ENCODE measurements at places on chromosomes 1 and 21.
A peak's percentile ranks its signal among the peaks of the same experiment; 100 is the strongest.

DNA sequence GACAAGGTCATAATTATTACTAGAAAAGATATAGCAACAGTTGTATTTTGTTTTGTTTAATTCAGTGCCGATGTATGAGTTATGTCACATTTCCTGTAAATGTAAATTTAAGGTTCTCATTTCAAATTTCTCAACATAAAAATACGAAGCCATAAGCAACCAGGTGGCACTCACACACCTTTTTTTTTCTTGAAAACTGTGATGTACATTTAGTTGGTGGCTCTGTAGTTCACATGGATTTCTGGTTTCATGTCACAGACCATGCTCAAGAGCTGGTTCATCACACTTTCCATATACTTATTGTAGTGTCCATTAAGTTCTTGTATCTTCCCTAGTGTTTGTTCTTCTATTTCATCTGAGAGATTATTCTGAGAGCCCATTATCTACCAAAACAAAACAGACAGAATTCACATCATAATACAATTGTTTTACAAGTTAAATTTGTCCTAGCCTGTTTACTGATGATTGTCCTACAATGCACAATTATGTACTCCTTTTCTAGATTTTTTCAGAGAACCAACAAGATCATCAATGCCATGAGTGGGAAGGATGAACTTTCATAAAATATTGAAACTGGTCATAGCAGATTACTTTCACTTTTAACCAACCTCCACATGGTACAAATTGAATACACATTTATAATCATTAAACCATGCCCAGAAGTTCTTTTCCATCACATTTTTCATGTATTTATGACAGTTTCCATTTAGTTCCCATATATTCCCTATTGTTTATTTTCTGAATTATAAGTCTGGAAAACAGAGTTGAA, 17.1 kb downstream of the ATP6V1G3 start:
- DNase-seq: no peak

DNA sequence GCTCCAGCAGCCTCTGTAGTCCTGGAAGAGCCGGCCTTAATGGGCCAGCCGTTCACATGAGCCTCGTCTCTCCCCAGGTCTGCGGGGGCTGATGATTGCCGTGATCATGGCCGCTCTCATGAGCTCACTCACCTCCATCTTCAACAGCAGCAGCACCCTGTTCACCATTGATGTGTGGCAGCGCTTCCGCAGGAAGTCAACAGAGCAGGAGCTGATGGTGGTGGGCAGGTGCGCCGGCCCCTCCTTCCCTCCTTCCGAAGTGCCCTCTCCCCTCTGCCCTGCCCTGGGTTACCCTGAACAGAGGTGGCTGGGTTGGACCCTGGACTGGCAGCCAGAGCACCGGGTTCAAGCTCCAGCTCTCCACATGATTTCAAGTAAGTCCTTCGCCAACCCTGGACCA, 13.1 kb downstream of the SLC5A9 start:
- no peak for DNase-seq

GRCh38 chr1:168202941-168203654, 22.7 kb upstream of the SFT2D2 start:
- DNase-seq: no peak

GRCh38 chr1:181794332-181794731, 267.2 kb downstream of the ZNF648 start:
- no peak for DNase-seq

- no peak for DNase-seq
Observed at GRCh38 chr1:69195136-69195535, 372.6 kb upstream of the LRRC7 start.

DNA sequence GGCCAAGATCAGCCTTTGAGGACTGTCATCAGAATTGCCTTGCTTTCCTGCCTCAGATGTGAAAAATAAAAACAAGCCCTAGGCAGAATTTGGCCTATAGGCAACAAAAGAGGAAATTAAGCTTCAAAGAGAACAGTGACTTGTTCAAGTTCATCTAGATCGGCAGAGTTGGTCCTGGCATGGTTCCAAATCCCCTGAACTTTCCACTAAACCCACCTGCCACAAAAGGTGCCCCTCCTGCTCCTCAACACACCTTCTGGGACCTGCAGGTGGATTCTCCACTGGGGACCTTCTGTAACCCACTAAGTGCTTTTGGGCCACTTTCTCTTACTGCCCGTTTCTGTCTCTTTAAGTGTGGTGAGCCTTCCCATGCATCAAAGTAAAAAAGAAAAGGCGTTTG, 42.5 kb upstream of the LRRN2 start:
- DNase-seq: no peak

DNA sequence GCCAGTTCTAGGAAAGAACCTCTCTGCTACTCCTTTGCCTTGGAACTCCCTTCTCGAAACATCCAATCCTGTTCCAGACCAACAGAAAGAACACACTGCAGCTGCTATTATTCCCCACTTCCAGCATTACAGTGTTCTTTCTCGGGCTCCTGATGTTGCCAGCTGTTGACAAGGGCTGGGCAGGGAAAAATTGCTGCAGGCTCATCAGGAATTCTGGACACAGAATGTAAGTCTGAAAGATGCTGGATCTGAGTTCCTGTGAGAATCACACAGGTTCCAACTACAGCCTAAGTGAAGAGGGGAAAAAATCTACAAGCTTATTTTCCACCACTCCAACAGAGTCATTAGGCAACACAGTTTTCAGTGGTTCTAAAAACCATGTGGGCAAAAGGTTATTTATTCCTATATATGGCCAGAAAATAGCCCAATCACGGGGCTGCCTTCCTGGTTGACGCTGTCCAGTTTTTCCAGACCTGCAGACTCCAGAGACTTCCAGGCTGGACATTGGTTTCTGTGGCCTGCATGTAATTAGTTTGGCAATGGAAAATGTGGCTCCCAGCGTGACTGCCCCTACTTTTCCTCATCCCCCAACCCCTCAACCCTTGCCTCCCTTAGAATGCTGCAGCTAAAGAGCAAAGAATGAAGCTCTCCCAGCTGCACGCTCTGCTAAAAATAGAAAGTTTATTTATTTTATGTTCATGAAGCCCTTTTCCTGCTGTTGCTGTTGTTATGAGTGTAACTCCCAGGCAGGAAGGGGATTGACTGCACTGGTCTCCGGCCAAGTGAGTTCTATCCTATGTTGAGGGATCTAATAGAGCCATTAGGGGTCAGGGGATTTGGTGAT, 8.3 kb upstream of the KIAA0040 start:
- no peak for DNase-seq

- no peak for DNase-seq
Observed at GRCh38 chr1:219342836-219343235, 169.2 kb downstream of the LYPLAL1 start.

GRCh38 chr1:63318201-63318979, 4.0 kb upstream of the FOXD3 start:
- DNase-seq: no peak

DNA sequence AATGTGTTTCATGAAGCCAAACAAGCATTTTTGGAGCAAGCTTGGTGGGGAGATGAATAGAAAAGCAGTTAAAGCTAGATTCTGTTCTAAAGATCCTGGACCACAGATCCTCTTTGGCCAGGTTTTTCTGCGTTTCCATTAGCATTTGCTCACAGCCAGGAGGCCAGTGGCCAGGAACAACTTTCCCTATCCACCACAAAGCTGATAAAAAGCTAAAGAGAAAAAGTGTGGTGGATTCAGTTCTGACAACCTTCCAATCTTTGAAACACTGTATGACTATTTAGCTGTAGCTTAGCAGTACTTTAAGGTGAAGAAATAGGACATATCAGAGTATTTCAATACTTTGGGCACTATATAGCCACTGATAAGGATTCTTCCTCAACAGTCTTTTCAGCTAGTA, 3.0 kb upstream of the NEK7 start:
- DNase-seq: no peak

DNA sequence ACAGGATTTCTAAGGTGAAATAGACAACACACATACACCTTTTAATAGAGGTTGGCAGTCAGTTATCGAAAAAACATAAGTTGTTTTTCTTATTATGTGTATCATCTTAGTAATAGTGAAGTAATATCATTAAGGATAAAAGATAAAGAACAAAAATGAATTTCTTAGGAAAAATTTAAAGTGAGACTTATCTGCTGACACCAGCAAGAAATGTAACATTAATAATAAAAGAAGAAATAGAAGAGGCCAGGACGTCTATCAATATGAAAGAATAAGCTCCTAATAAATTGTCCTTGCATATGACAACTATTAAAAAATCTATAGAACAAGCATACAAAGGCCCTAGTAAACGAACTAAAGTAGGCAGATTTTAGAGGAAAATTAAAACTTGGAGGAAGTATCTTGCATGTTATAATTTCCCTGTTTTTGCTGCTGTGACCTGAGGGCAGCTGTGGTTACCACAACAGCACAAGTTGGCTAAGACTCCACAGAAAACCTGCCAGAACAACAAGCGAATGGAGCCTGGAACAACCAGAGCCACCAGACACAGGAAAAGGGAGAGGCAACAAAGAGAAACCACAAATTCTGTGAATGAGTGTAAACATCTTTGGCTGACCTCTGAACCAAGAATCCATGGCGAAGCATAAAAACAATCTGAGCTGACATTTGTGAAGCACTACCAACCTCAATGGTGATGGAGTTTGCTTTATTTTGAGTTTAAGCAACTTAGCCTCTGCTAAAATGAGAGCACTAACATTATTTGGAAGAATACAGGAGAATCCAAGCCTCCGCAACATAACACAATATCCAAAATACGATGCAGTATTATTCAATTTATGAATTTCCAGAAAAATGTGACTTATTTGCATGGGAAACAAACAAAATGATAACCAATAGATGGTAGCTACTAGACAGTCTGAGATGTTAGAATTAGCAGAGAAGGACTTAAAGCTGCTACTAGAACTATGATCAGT, 207.5 kb downstream of the KCNT2 start:
- no peak for DNase-seq

DNA sequence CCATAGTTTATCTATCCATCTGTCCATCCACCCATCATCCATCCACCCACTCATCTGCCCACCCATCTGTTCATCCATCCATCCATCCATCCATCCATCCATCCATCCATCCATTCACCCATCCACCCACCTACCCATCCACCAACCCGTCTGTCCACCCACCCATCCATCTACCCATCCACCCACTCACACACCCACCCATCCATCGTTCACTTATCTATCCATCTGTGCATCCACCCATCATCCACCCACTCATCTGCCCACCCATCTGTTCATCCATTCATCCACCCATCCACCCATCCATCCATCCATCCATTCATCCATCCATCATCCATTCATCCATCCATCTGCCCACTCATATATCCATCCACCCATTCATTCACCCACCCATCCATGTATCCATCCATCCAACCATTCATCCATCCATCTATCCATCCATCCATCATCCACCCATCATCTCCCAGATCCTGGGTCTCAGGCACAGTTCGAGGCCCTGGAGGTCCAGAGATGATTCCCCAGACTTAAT, 88.2 kb upstream of the WNT4 start:
- DNase-seq: no peak

GRCh38 chr1:109131800-109132199, 17.9 kb downstream of the ELAPOR1 start:
- no peak for DNase-seq

DNA sequence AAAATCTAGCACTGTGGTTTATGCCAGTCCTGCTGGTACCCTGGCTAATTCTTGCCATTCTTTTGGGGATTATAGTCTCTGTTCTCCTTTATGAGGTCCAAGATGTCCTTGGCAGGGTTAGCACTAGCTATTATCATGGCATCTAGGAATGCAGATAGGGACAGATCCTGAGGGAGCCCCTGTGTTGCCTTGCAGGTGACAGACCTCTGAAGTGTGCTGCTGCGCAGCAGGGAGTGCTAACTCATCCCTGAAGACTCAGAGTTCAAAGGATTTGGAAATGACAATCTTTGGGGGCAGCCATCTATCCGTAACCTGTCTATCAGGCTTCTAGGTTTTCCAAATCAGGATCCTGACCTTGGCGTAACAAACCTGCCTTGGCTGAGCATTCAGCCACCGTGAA, 16.3 kb downstream of the ZFYVE9 start:
- DNase-seq: no peak

DNA sequence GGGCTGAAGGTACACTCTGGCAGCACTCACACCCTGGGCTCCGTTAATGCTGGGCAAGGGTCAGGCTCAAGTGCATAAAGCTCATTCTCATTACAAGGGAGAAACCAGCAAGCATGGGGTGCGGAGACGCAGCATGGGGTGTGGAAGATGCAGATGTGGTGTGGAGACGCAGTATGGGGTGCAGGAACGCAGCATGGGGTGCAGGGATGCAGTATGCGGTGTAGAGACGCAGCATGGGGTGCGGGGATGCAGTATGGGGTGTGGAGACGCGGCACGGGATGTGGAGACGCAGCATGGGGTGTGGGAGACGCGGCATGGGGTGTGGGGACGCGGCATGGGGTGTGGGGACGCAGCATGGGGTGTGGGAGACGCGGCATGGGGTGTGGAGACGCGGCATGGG, 390.7 kb downstream of the NPHP4 start:
- no peak for DNase-seq

DNA sequence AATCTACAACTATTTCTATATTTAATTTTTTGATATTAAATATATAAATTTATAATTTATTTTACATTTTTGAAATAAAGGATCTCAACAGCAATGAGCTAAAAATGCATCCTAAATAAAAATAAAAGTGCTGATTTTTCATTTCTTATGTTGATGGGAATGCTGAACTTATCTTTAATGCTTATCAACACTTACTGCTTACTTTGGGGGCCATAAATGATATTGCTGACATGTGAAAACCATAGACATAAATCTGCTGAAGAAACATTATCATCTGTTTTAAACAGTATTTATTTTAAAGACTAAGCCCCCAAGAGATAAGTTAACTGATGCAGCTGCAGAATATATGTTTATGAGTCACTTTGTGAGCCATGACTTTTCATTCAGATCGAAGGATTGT, 594.1 kb upstream of the PKN2 start:
- DNase-seq: no peak

- no peak for DNase-seq
Observed at GRCh38 chr1:117089996-117090395, 29.9 kb downstream of the TTF2 start.

GRCh38 chr1:33231166-33231565, 25.1 kb upstream of the ZNF362 start:
- DNase-seq: no peak

DNA sequence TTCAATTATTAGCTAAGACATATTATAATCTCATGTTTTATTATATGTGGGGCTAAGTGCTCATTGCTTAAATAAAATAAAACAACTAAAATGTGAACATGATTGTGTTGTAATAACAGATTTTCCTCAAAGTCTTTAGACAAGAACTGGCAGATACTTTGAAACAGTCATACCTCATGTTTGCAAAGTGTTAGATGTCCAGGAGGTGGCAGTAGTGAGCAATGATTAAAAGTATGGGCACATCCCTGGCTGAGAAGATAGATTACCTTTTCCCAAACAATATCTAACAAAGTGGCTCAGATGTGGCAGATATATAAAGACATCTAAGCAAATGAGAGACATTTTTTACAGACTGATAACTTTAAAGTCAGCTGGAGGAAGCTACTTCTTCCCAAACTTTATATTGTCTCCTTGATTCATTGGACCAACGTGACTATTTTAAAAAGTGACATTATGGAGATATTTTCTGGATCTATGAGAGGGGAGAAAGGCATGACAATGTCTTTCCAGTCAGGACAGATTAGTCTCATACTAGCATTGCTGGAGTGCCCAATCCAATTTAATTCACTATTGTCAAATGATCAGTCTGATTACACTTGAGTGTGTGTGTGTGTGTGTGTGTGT, 269.8 kb downstream of the S1PR1 start:
- peak; percentile 7 for DNase-seq
